RKO (cell line): ENCODE measurements at places on chromosomes 7 and 10.

GRCh38 chr7:98651760-98652159 lies 34.7 kb downstream of the NPTX2 start:
- DNase-seq = no peak

GRCh38 chr10:21520949-21521348 lies 4.5 kb downstream of the SKIDA1 start:
- no peak for DNase-seq

GRCh38 chr7:50631639-50632038 lies 66.4 kb upstream of the DDC start:
- DNase-seq = no peak

- DNase-seq = no peak
These were observed 374.5 kb upstream of the FOXK1 start for GRCh38 chr7:4307316-4308204.

GRCh38 chr10:1287971-1288401 lies 231.8 kb downstream of the WDR37 start:
- no peak for DNase-seq

DNA sequence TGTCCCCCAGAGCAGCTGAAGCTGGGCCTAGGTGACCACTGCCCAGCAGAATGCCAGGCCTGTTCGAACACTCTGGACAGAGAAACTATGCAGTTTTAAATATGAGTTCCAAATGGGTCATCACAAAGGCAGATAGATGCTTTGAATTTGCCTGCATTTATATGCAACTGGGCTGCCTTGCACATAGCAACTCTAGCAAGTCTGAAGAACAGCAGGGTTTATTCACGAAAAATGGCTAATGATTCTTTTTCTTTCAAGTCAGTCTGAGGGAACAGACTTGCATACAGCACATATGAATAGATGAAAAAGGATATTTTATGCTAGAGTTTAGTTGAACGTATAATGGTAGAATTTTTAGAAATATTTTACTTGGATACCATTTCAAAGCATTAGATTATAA lies 68.5 kb downstream of the SLC35B4 start:
- DNase-seq = no peak

GRCh38 chr7:149859369-149859768 lies 14.4 kb upstream of the ATP6V0E2 start:
- DNase-seq = peak; percentile 17

- no peak for DNase-seq
These were observed at the start of gene PON1 for GRCh38 chr7:95324431-95324830. PON1 (minus strand) TSS chr7:95324532; CDS start chr7:95324475, 57 bp downstream.

DNA sequence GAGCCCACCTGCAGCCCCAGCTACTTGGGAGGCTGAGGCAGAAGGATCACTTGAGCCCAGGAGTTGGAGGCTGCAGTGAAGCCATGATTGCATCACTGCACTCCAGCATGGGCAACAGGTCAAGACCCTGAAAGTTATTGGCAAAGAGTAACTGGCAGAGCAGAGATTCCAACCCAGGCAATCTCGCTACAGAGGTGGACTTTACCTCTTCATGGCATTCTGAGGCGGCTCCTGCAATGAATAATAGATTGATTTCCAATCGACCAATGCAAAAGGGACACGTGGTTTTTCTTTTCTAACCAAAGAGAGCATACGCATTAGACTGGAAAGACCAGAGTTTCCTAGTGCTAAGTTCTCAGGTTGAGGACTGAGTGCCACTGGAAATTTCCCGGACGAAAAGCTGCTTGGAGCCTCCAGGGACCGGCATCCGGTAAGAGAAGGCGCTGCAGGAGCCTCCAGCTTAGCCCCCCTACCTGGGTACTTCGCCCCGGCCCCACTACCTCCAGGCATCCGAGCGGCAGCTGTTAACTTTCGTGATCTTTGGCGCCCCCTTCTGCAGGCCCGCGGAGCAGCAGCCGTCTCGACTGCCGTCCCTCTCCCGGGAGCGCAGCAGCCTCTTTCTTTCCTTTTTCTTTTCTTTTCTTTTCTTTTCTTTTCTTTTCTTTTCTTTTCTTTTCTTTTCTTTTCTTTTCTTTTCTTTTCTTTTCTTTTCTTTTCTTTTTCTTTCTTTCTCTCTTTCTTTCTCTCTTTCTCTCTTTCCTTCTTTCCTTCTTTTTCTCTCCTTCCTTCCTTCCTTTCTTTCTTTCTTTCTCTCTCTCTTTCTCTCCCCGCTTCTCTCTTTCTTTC lies 4.1 kb downstream of the MBLAC1 start:
- peak; percentile 62 for DNase-seq

DNA sequence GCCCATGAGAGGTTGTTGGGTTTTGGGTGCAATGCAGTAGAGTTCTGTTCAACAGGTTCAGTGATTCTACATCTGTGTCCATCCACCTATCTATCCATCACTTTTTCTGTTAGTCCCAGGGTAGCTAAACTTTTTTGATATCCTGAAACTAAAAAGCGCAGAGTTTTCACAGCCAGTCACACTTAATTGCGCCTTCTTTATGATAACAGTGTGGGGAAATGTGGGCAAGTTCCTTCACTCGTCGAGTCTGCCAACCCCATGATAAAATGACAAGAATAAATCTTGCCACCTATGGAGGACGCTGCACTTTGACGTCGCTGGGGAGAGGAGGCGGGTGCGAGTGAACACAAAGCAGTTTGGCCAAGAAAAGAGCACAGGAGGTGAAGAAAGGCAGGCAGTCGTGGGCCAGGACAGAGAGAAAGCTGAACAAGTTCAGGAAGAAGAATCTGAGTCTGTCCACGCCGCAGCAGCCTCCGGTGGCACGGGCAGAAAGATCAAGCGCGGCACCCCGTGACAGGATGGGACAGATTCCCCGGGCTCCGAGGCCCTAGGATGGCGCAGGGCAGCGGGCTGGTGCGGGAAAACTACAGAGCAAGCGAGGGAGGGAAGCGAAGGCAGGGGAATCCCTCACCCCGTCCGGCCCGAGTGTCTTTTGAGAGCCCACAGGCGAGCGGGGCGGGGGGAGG lies 9.2 kb downstream of the SP8 start:
- no peak for DNase-seq

- peak; percentile 67 for DNase-seq
These were observed 447.8 kb upstream of the C7orf33 start for GRCh38 chr7:148142660-148143248.

DNA sequence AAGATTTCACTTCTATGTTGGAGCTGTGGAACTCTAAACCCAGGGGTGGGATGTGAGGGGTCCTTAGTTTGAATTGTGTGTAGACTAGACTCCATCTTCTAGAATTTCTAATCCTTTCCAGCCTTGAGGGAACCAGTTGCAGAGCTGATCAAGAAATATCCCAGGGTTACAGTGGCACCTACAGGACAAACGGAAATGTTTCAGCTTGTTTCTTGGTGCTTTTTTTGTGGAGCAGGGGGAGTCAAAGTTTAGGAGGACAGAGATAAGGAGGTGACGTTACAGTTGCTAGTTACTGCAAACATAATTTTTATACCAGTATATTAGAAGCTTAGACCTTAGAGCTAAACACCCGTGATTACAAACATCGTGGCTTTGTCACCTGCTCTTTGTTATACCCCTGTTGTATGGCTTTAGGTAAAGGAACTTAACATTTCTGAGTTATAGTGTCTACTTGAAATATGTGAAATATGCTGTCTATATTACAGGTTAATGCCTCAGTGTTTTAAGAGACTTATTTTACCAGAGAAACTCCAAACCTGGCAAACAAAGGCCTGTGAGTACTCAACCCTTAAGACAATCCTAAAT lies 84.5 kb upstream of the DYNC1I1 start:
- DNase-seq = peak; percentile 62

DNA sequence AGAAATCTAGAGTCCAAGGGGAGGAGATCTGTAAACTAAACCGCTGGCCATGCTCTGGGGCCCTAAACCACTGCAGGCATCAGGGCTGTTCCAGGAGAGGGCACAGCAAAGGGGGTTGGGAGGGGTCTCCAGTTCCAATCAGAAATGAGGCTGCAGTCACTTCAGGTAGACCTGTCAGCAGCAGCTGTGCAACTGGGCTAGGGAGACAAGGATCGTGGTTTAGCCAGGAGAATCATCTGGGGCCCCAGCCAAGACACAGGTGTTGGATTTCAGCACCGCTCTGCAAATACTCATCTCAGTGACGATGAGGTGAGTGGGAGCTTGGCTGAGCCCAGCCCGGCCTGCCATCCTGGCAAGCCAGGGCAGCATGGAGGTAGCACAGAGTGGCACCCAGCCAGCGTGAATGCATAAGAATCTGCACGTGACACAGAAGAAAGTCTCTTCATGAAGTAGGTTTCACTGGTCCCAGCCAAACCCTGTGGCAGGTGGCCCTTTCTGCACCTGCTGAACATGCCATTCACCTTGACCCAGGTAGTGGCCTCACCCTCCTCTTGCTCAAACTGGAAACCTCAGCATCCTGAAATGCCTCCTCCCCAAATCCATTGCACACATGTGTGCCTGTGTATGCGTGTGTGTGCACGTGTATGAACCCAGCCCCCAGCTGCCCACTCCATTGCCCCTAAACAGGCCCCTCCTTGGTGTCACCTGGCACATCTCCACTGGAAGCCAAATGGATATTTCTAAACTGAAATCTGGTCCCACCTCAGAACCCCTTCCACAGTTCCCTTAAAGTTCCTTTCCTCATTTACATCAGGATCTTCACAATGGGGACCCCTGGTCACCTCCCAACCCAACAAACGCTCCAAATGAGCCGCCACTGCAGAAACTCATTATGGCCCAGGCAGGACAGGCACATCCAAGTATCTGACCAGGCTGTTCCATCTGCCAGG lies 9.6 kb downstream of the GPRIN2 start:
- DNase-seq = no peak

DNA sequence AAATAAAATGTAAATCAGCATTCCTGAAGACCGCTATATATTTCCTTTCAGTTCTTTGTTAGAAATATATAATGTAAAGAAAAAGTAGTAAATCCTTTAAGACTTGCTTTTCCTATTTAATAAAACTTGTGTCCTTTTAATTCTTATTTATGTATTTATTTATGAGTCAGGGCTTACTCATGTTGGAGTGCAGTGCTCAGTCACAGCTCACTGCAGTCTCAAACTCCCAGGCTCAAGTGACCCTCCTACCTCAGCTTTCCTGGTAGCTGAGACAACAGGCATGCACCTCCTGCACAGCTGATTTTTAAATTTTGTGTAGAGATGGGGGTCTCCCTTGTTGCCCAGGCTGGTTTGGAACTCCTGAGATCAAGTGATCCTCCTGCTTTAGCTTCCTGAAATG lies 724.5 kb downstream of the ANKRD7 start:
- DNase-seq = peak; percentile 43

GRCh38 chr10:89367529-89367928 lies 10.3 kb upstream of the IFIT1B start:
- DNase-seq = no peak

GRCh38 chr10:63713191-63714144 lies 192.3 kb downstream of the REEP3 start:
- no peak for DNase-seq

GRCh38 chr7:159023746-159024145 lies 120.9 kb downstream of the VIPR2 start:
- no peak for DNase-seq

- DNase-seq = no peak
These were observed 24.0 kb upstream of the PCGF5 start for GRCh38 chr10:91196268-91197048.

- no peak for DNase-seq
These were observed 366.2 kb upstream of the TMEM229A start for GRCh38 chr7:124398937-124399552.

GRCh38 chr10:79357180-79357579 lies 9.9 kb downstream of the PPIF start:
- DNase-seq = no peak

DNA sequence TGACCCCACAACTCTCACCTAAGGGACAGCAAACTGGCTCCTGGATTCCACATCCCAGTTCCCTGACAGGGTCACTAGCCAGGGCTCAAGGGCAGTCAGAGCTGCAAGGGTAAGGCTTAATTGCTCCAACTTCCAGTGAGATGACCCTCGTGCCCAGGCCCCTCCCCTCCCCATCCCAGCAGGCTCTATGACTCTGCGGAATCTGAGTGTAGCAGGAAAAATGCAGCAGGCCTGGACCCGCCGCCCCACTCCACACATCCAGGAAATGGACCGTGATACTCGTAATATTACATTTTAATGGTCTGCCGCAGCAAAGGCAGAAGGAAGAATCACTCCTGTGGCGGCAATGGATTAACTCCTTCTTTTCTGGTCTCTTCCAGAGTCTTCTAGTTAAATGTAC lies 91.7 kb upstream of the CHST15 start:
- DNase-seq = no peak

DNA sequence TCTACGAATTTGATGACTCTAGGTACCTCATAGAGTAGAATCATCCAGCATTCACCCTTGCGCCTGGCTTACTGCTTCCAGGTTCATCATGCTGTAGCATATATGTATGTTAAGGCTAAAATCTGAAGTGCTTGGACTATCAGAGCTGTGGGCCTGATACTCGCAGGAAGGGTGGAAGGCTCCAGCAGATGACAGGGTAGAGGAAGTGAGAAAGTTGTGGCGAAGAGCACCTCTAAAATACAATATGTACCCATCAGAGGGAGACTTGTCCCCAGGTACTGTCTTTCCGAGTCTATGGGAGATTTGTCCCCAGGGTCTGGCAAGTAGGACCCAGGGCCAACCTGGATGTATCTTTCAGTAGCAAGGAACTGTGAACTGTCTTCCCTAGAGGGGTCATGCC lies 48.1 kb upstream of the PLEKHA1 start:
- no peak for DNase-seq

DNA sequence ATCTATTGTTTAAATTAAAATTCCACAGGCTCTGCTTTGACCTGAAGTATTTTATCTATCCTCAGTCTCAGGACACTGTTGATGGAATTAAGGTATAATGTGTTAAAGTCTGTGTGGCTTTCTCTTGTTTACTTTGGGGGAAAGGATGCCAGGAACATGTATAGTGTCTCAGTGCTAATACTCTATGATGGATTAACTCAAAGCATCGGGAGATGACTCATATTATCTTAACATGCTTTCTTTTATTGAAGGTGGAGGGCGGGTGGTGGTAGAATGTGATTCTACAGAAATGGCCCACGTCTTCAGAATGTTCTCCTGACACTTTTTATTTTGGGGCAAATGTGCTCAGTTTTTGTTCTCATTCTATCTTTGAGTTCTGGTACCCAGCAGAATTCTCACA lies 189.0 kb downstream of the ANKRD30A start:
- no peak for DNase-seq

- no peak for DNase-seq
These were observed 138.3 kb downstream of the EGFR start for GRCh38 chr7:55156919-55157763.

DNA sequence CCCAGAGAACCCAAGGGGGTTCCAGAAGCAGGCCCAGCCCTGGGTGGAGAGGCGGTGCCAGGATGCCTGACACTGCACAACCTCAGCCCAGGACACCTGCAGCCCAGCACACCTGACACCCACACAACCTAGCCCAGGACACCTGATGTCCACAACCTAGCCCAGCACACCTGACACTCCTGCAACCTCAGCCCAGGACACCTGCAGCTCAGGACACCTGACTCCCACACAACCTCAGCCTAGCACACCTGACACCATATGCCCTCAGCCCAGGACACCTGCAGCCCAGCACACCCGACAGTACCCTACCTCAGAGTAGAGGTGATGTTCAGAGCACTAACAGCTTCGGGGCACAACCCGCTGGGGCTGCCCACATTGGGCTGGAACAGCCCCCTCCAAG lies 87.3 kb downstream of the PAXIP1 start:
- no peak for DNase-seq
